Epithelial cell of proximal tubule (primary cell): ENCODE measurements at places on chromosomes 16 and 17. TPM values are rescaled to one million over a fixed set of nuclear protein-coding genes. Genes with fewer than 3 reads are reported as not detected.

- DNase-seq = no peak
These were observed 54.7 kb upstream of the CIBAR2 start for GRCh38 chr16:85166699-85167588.

DNA sequence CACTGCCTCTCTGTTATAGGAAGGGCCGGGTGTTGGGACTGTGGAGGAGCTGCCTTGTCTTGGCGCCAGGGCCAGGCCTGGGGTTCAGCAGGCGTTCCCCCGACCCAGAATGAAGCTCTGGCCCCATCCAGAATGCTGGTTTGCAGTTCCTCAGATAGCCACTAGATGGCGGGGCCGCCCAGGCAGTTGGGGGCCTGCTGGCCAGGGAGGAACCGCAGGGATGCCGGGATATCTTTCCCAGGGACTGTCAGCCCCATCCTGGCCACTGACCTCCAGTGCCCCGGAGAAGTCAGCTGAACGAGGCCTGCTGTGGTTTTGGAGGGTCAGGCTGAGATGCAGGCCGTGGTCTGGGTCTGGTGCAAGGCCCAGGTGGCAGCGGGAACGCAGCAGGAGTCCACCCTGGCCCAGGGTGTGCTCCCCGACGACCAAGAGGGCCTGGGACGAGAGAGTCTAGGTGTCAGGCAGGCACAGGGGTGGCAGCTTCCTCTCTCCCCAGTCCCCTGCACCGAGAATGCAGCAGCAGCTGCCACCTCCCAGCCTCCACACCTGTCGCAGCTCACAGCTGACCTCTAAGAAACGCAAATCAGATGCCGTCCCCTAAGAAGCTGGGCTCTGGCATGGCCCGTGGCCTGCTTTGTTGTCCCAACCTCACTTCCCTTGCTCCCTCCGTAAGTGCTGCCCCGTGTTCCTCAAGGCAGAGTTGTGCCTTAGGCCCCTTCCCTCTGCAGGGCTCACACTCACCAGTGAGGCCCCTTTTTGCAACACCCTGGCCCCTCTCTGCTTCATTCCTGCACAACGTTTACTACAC lies 51.2 kb downstream of the RMI2 start:
- no peak for DNase-seq

- DNase-seq = no peak
These were observed 71.2 kb upstream of the LGALS9 start for GRCh38 chr17:27559506-27560481.

GRCh38 chr17:72538901-72539352 lies 418.1 kb downstream of the SOX9 start:
- no peak for DNase-seq

DNA sequence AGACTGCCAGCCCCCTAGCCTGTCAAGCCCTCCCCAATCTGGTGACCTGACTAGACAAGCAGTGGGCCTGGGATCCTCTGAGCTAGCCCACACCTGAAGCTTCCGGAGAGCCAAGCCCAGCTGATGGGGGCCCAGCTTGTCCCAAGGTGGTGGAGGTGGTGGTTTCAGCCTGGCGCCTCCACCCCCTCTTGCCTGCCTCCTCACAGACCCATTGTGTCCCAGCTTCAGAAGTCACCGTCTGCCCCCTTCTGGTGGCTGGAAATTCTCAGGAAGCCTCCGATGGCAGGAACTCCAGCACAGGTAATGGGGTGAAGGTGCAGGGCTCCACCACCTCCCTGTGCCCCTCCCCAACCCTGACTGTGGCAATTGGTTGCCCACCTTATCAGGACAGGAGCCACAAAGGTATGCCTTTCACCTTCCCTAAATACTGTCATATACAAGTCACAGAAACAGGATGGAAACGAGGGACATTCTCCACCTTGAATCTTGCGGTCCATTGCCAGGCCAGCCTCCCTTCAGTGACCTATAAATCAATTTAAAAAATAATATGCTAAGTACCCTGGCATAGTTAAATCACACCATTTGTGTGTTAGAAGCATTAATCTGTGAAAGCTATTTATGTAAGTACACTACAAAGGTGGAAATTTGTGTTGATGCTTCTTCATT lies 66.0 kb upstream of the ZNF423 start:
- DNase-seq = no peak

DNA sequence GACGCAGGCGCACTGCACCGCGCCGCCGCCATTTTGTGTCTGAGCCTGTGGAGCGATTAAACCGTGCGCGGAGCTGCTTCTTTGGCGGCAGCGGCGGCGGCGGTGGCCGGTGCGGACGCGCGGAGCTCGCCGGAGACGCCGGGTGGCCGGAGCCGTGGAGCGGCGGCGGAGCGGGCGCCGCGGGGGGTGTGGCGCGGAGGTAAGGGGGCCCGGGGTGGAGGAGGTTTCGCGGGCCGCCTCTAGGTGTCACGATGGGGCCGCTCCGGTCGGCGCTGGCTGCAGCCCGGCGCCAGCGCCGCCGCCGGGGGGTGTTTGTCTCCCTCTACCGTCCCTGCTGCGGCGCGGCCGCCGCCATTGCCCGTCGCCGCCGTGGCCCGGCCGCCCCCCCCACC lies at the start of gene CTCF:
TSS of gene CTCF (plus strand) at position 1 of the 392 bp plus-strand sequence. CDS start 48,307 bp downstream, outside the sequence.
- no peak for DNase-seq

DNA sequence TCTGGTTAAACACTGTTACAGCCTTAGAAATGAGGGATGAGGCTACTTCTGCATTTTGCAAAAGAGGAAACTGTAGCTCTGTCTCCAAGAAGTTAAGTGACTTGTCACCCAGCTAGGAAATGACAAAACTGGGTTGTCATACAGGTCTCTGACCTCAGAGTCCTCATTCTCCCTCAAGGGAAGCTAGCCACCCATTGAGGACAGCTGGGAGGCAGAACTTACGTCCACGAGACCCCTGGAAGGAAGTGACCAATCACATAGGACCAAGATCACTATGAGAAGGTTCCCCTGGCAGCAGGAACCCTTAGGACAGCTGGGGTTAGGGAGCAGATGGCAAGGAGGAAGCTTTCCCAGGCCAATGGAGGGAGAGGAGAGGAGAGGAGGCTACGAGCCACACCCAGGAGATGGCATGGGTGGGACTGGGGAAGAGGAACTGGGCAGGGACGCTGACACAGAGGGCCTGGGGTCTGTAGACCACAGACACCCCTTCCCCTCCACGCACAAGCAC lies 11.2 kb downstream of the METTL22 start:
- DNase-seq = no peak

GRCh38 chr17:78127239-78127887 lies 1.2 kb downstream of the TMC6 start:
- no peak for DNase-seq

CACNG1 gene
- total RNA-seq = not detected in 2 replicates

DNA sequence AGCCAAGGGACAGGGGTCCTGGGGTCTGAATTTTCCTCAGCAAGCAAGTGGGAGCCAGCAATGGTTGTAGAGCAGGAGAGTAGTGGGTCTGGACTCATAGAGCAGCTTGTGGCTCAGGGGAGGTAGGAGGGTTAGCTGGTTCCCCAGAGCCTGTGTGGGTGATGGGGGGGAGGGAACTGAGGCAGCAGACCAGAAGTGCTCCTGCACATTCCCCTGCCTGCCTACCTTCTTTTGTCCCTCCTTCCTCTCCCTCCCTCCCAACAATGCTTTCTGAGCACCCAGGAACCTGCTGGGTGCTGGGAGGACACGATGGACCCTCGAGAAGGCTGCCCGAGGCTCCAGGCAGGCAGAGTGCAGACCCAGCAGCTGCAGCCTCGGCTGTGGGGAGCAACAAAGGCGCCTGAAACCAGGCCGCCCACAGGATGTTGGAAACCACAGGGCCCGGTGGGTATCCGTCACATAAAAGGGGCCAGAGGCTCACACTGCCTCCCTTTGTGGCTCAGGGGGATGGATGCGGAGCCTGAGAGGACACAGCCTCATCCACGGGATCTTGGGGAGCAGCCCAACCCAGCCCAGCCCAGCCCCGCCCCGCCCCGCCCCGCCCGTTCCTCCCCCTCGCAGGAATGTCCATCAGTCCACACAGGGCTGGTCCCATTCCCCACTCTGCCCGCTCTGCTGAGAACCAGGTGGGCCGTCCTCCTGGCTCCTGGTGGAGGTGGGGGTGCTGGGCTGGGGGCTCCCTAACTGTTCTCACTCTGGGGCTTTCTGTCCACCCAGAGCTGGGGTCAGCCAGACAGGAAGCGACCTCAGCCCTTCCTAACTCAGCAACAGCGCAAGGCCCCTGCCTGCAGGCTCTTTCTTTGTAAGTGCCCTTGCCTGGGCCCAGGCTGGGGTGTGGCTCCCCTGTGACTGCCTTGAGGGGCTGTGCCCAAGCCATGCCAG lies 1.7 kb upstream of the NLRC3 start:
- no peak for DNase-seq

GRCh38 chr17:75512926-75513640 lies 2.3 kb downstream of the CASKIN2 start:
- no peak for DNase-seq

- DNase-seq = no peak
These were observed 35.2 kb upstream of the SDK2 start for GRCh38 chr17:73679476-73679875.

- DNase-seq = no peak
These were observed 29.6 kb upstream of the KLHDC4 start for GRCh38 chr16:87795336-87795735.

CCL8 gene
- total RNA-seq = not detected in 2 replicates

DNA sequence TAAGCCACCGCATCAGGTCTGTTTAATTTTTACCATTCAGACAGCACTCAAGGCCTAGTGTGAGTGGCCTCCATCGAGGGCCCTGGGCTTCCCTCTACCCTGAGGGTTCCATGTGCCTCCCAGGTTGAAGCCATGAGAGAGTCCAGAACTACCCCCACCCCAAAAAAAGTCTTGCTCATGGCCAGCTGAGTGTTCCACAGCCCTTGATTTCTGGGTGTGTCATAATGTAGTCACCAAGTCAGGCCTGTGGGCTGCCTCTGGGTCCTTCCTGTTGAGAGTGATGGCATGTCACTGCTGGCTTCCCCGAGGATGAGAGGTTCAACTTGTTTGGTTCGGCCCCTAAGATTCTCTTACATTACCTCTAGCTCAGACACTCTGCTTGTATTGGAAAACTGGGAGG lies 100.6 kb downstream of the PITPNC1 start:
- DNase-seq = no peak

ZNF423 gene
- total RNA-seq = 0.22 and 0.69 TPM in 2 replicates

KRT25 gene
- 0.17 TPM in 1 of 2 replicates, not detected in the other for total RNA-seq

GRCh38 chr16:12818326-12818725 lies 14.6 kb upstream of the CPPED1 start:
- DNase-seq = no peak

ZG16 gene
- not detected in 2 replicates for total RNA-seq

DNA sequence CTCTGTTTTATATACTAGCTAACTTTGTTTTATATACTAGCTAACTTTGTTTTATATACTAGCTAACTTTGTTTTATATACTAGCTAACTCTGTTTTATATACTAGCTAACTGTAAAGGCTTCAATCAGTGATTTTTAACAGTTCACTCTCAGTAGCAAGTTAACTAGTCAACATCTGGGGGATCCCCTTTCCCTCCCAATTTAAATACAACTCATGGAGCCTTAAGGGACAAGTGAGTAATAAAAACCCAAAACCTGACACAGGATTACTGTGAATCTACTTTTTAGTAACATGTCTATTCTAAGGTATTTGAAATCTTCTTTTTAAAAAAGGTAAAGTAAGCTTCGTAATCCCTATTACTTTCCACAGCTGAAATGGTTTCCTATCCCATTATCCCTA lies 32.2 kb downstream of the FAM222B start:
- DNase-seq = no peak

- DNase-seq = no peak
These were observed 466.3 kb downstream of the SOX9 start for GRCh38 chr17:72587156-72587555.

DNA sequence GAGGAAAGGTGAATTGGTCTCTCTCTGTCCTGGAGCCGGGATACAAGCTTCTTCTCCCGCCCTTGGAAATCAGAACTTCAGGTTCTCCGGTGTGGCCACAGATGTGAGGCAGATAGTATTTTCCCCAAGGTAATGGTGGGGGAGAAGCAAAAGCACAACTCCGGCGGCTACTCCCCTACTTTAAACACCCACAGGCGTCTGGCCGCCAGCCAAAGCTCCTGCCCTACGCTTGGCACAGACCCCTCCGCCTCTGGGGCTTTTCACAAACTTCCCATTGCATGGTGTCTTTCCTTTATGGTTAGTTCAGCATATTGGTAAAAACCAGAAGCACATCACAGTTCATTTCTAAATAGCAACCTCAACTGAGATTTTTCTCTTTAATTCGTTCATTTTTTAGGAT lies 39.4 kb upstream of the B4GALNT2 start:
- no peak for DNase-seq

DNA sequence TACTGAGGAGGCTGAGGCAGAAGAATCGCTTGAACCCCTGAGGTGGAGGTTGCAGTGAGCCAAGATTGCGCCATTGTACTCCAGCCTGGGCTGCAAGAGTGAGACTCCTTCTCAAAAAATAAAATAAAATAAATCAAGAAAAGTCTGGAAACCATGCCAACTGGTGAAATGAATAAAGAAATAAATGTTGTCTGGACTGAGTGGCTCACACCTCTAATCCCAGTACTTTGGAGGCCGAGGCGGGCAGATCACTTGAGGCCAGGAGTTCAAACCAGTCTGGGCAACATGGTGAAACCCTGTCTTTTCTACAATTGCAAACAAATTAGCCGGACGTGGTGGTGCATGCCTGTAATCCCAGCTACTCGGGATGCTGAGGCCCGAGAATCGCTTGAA lies 744 bp upstream of the LRRC37A3 start:
- no peak for DNase-seq

DNA sequence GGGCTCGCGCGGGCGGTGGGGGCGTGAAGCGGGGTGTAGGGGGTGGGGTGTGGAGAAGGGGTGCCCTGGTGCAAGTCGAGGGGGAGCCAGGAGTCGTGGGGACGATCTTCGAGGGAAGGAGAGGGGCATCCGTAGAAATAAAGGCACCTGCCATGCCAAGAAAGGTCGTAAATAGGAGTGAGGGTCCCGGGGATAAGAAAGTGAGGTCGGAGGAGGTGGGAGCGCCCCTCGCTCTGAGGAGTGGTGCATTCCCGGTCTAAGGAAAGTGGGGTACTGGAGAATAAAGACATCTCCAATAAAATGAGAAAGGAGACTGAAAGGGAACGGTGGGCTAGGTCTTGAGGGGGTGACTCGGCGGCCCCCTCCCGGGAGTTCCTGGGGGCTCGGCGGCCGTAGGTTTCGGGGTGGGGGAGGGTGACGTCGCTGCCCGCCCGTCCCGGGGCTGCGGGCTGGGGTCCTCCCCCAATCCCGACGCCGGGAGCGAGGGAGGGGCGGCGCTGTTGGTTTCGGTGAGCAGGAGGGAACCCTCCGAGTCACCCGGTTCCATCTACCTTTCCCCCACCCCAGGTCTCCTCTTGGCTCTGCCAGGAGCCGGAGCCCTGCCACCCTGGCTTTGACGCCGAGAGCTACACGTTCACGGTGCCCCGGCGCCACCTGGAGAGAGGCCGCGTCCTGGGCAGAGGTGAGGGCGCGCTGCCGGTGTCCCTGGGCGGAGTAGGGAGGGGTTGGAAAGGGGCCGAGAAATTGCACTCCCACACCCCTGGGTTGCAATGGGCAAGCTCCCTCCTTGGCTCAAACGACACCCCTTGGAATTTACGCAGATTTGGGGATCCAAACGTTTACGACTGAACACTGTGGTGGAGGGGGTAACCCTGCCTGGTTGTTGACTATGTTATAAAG lies 888 bp downstream of the CDH1 start:
- no peak for DNase-seq

BEAN1 gene
- 2.3 and 7.0 TPM in 2 replicates for total RNA-seq

ARHGAP44 gene
- 1.9 and 5.8 TPM in 2 replicates for total RNA-seq

GRCh38 chr17:10614536-10615155 lies 42.5 kb downstream of the MYH3 start:
- DNase-seq = no peak
